NCI-H1694 treated with DMSO at 0.1 percent for 48 hours (cell line): ENCODE measurements at places on chromosomes 3 and 15.

DNA sequence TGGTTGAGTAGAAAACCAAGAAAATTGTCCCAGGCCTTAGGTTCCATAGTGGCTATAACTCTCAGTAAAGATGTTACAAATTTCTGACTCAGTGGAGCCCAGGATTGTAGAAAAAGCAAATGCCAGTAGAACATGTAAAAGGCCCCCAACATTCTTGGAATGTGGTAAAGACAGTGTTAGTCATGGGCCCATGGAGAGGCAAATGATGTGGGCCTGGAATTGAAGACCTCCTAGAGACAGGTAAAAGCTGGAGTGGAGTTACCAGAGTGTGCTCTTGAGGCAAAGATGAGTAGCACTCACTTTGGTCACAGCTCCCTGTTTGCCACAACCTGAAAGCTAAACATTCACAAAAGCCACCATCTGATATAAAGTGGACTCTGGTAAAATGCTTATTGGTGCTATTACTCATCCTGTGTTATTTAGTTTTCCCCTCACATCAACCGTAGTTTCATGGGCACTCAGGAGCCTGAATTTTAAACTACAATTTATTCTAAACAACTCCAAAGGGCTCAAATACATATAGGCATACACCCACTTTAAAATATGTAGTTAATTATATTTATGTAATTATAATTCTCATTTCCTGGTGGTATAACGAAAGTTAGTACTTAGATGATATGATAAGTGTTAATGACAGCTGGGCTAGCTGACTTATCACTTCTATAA lies 359.6 kb upstream of the NECTIN3 start:
- DNase-seq = no peak

DNA sequence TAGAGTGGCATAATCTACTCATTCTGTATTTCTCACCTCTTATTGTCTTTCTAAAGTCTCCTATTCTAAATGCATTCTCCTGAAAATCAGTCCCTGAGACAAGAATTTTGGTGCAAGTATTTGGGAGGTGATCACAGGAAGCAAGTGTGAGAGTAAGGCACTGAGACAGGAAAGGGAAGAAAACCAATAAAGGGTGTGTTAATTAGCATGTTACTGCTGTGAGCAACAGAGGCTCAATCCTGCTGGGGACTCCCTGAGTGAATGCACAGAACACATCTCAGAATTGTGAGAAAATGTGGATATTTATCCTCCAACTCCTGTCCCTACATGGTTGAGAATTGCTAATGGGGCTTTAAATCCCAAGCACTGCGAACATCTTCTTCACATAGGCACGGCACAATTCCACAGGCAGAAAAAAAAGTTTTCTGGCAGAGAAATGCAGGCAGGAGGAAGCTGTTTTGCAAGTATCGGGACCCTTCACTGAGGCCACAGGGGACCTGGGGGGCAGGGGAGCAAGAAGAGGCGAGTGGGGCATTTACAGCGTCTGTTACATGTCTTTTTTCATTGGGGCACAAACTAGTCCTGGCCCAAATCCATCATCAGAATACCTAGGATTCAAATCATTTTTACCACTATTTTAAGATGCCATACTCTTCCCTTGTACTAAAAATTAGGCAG lies 27.2 kb upstream of the STT3B start:
- DNase-seq = no peak

DNA sequence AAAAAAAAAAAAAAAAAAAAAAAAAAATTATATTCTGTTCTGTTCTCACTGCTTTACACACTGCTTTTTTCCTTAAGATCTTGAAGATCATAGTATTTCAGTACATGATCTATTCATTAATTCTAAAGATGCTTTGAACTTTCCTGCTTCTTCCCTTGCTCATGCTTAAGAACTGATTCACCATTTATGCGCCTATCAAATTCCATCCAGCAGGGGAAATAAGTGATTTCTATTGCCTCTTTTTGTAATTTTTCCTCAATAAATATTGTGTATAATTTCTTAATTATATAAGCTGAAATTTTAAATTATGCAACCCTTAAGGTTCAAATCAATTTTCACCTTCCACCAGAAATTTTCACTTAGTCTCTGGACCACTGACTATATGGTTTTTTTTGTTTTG lies 10.6 kb downstream of the DENND6A start:
- no peak for DNase-seq

- peak; percentile 40 for DNase-seq
Observed at GRCh38 chr3:197454014-197454413, 101.8 kb downstream of the BDH1 start.

DNA sequence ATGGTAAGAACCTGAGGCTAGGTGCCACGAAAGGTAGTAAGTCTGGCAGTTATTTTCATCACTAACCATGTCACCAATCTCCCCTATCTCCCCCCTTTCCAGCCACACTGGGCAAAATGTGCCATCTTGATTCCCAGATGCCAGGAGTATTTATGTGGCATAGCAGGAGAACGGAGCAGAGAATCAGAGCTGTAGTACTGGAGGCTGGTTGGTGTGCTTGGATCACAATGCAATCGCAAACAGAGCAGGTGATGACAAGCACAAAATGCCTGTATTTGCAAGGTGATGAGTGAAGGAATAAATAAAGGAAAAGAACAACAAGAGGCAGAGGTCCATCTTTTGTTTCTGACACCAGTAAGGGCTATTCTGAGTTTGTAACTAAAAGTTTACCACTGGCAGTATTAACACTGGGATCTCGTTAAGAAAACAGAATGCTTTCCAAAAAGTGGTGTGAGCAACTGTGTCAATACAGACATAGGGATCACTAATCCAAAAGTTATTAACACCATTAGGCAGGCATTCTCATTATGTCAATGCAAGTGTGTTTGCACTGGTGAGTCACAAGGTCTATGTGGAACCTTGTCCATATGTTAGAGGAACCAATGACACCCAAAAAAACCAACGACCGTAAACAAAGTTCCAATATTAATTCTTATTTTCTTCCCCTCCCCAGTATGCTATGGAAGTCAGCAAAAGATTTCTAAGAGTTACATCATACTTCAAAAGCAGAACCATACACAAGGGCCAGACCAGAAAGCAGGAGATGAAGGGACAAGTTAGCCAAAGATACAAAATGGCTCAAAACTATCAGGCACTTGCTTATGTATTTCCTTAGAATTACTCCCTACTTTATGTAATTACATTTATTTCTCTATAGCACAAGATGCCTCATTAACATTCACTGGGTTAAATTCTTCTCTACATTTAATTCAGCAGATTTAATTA lies 556.6 kb downstream of the FOXP1 start:
- no peak for DNase-seq

- DNase-seq = no peak
Observed at GRCh38 chr3:108060331-108060730, 30.5 kb downstream of the CD47 start.

- no peak for DNase-seq
Observed at GRCh38 chr3:147930232-147930807, 521.2 kb downstream of the ZIC1 start.

GRCh38 chr3:129650256-129650872 lies 43.9 kb upstream of the PLXND1 start:
- peak; percentile 18 for DNase-seq

DNA sequence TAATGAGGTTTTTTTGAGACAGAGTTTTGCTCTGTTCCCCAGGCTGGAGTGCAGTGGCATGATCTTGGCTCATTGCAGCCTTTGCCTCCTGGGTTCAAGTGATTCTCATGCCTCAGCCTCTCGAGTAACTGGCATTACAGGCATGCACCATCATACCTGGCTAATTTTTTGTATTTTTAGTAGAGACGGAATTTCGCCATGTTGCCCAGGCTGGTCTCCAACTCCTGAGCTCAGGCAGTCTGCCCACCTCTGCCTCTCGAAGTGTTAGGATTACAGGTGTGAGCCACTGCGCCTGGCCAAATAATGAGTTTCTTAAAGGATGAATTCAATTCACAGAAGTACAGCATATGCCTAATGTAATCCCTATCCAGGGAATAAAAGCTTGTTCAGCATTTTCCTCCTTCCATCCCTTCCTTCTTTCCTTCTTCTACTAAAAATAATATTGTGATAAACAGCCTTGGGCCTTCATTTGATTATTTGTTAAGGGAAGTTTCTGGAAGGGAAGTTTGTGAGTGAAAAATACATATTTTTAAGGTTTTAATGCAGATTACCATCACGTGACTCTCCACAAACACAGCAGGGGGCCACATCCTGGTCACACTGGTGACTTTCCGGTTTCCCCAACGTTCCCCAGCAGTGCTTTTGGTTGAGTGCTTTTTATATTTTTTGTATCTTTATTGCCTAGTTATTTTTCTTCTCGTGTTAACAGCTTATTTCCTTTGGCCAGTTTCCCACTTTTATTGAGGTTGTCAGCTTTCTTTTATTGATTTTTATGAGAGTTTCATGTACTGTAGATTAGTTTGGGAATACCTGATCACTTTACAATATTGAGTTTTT lies 116.8 kb downstream of the USP13 start:
- DNase-seq = no peak

DNA sequence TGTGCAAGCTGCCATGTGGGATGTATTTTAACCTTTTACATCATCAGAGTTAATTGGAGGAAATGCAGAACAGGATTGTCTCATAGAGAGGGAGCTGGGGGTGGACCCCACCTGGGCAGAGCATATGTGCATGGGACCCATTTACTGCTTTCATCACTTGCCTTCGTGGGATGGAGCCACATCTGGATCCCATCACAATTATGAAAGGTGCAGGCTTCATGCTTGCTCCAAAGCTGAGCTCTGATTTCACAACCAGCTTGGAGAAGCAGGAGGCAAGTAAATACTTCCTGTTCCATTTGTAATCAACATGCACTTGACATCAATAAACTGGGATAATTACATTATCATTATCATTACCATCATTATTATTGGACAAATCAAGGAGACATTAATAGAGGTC lies 161.9 kb downstream of the ALDH1A2 start:
- DNase-seq = no peak

DNA sequence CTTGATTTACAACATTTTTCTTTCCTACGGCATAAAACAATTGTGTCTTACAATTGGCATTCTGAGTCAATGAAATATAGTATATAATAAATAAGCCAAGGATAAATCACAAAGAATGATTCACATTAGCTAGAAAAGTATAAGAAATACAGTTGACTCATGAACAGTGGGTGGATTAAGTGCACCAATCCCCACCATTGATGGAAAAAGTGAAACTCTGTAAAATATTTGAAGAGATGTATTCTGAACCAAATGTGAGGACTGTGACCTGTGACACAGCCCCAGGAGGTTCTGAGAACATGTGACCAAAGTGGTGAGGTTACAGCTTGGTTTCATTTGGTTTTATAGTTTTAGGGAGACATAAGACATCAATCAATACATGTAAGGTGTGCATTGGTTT lies 227.5 kb downstream of the ALCAM start:
- no peak for DNase-seq

- DNase-seq = no peak
Observed at GRCh38 chr3:45976191-45977091, 19.2 kb downstream of the FYCO1 start.

GRCh38 chr3:101809178-101810021 lies 30.4 kb downstream of the NXPE3 start:
- peak; percentile 50 for DNase-seq

- DNase-seq = no peak
Observed at GRCh38 chr3:44444896-44445691, 32.4 kb downstream of the ZNF445 start.

GRCh38 chr3:148162132-148162531 lies 535.6 kb upstream of the AGTR1 start:
- DNase-seq = no peak

GRCh38 chr15:38508647-38509046 lies 54.7 kb downstream of the FAM98B start:
- no peak for DNase-seq

- no peak for DNase-seq
Observed at GRCh38 chr15:43168192-43169107, 16.8 kb upstream of the CCNDBP1 start.

DNA sequence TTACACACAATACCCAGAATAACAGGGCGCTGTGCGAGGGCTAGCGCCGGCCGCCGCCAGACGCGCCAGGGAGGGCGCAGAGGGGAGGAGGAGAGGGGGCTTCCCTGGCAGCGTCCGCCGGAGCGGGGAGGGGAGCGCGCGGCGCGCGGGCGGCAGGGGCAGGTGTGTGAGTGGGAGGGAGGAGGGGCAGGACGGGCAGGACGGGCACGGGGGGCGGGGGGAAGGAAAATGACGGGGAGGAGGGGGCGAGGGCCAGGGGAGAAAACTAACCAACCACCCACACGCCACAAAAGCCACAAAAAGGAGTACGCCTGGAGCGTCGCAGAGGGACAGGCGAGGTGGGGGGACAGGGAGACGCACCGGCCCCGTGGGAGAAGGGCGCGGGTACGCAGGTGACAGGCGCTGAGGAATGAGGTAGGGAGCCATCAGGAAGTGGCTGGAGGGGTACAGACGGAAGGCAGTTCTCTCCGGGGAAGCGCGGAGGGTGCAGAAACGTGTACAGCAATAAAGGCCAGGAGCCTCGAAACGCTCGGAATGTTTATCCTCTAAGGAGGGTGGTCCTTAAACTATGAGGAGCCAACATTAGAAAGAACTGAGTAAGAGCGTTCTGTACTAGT lies 610 bp upstream of the SATB1 start:
- DNase-seq = peak; percentile 20

GRCh38 chr3:147736226-147736625 lies 327.1 kb downstream of the ZIC1 start:
- no peak for DNase-seq

- DNase-seq = no peak
Observed at GRCh38 chr3:49161808-49162530, 4.2 kb downstream of the CCDC71 start.

GRCh38 chr15:51076524-51077220 lies 18.0 kb downstream of the TNFAIP8L3 start:
- DNase-seq = no peak

DNA sequence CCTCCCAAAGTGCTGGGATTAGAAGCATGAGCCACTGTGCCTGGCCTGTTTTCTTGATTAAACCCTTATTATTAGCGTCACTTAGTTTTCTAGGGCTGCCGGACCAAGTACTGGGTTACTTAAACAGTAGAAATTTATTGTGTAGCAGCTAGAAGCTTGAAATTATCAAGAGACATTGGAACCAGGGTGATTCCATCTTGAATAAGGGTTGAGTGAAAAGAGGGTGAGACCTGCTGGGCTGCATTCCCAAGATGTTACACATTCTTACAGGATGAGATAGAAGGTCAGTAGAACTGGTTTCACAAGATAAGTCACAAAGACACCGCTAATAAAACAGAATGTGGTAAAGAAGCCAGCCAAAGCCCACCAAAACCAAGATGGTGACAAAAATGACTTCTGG lies 18.6 kb upstream of the FSTL1 start:
- no peak for DNase-seq

DNA sequence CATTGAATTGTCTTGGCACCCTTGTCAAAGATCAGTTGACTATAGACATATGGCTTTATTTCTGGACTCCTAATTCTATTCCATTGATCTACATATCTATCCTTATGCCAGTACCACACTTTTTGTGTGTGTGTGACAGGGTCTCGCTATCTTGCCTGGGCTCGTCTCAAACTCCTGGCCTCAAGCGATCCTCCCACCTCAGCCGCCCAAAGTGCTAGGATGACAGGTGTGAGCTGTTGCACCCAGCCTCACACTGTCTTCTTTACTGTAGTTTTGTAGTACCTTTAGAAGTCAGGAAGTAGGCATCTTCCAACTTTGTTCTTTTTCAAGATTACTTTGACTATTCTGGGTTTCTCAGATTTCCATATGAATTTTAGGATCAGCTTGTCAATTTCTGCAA lies 24.3 kb downstream of the CDAN1 start:
- DNase-seq = no peak

- DNase-seq = no peak
Observed at GRCh38 chr3:148203297-148204010, 494.2 kb upstream of the AGTR1 start.

GRCh38 chr3:108127301-108127988 lies 36.6 kb upstream of the CD47 start:
- DNase-seq = no peak

GRCh38 chr3:46693038-46693891 lies at the start of gene ALS2CL:
ALS2CL (minus strand) TSS chr3:46693679; CDS start chr3:46689440, 4,239 bp downstream.
- no peak for DNase-seq
